Osteoblast (primary cell): ENCODE measurements at places on chromosomes 12 and 14.
A peak's percentile ranks its signal among the peaks of the same experiment; 100 is the strongest.

DNA sequence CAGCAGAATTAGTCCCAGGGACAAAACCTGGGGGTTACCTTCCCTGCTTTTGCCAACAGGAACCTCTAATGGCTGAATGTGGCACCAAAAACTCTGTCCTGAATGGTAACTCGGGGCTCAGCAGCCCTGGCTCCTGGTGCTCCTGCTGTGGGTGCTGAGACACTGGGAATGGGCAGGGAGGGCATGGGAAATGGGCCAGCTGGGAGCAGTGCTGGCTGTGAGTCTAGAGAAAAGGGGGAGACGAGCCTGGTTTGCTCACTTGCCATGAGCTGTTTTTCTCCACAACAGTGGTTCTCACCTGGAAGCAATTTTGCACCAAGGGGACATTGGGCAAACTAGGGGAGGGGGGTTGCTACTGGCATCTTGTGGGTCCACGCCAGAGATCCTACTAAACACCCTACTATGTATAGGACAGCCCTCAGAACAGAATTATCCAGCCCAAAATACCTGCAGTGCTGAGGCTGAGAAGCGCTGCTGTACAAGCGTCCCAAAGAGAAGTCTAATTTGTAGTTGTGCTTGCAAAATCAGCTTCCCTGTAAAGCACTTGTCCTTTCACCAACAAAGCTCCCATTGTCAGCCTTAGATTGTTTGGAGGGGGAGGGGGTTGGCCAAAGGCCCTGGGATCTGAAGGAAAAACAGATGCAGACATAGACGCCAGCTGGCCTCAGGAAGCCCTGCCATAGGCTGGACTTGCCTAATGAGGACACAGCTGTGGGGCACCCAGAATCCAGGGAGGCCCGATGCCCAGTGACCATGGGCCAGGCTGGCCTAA is 3.6 kb downstream of the LRRC74A start:
- DNase-seq, result no peak

- DNase-seq, result no peak
Measured at GRCh38 chr12:15522574-15523187, 200.4 kb downstream of the PTPRO start.

GRCh38 chr12:17640615-17641014 is 449.4 kb downstream of the RERGL start:
- DNase-seq, result no peak

DNA sequence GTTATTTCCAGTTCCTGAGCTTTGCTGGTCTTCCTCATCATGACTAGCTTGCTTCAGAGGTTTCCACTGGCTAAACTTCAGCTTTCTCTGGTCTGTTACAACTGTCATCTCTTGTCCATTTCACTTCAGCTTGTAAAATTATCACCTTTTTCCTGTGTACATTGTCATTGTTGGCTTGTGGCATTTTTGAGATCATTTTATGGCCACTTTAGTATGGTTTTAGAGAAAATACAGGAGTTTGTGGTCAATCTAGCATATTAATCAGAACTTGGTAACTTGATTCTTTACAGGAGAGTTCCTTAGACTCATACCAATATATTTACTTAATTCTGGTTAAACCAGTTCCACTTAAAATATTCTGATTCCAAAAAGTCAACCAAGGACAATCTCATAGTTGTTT is 235.9 kb upstream of the KITLG start:
- DNase-seq, result no peak

DNA sequence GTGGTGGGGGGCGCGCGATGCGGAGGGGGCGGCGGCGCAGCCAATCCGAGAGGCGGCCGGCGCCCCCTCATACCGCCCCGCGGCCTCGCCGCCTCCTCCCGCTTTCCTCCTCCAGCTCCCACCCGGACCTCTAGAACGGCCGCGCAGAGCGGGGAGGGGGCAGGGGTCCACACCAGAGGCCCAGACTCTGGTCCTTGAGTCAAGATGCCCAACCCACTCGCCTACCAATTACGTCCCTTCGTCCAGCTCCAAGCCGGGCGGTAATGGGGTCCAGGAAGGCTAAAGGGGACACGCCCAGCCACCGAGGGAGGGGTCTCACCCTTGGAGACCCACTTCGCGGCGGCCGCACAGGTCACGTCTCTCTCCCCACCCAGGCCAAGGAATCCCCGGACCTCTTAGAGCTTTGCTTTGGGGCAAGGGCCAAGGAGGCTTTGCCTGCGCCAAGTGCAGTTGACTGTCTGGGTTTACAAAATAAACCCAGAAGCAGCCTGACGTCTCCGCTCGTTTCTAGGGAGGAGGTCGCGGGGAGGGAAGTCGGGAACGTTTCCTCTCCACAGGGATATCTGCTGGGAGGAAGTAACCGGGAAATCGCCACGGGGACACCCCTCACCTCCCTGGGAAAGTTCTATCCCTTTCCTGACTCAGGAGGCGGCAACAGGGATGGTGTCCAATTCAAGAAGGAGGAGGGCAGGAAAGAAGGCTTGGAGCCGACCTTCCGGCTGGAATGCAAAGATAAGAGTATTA is 394 bp upstream of the AMIGO2 start:
- peak; percentile 93 for DNase-seq

GRCh38 chr12:58980768-58981167 is 60.5 kb upstream of the LRIG3 start:
- no peak for DNase-seq

DNA sequence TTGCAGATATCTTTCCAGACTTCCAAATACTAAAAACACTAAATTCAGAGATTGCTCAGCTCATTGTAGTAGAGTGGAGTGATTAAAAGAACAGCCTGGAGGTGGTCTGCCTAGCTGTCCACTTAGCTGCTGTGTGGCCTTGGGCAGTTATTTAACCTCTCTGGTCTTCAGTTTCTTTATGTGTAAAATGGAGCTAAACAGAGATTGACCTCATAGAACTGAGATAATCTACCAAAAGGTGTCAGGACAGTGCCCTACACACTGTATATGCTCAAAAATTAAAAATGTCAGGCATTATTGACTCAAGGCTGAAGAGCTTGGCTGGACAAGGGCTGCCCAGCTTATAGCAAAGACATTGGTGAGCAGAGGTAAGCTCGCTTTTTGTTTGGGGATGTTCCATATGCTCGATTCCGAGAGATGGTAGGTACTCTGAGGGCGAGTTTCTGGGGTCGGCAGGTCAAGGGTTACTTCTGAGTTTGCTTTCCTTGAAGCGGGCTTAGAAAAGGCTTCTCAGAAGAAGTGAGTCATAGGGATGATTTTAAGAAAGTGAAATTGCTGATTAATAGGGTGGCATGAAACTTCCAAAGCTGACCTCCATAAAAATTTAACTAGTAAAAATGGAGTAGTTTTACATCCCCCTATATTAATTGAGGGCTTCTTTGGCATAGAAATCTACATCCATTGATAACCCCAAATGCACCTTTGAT is 107.5 kb downstream of the GPATCH2L start:
- no peak for DNase-seq

DNA sequence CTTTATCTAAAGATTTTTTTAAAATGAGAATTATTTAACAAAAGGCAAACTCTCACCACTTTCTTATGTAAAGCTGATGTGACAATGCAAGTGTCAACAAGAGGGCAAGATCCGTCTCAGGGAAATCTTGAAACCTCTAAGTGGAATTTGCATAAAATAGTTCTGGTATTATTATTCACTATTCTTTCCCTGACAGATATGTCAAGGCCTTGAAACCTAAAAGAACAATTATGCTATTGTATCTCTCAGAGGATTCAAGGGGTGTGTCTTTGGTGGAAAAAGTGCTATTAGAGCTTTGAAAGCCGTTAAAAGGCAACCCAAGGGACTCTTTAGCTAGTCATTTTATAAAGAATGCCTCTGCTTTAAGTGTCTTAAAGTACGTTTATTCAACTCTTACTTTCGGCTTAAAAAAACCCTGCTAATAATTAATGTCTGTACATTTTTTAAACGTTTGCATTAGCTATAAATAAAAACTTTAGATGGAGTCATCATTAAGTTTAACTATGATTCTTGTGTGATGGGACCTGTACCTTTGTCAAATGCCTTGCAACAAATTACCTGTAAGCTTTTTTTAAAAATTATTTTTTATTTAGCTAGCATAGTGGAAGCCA is 585.5 kb downstream of the VRK1 start:
- no peak for DNase-seq

DNA sequence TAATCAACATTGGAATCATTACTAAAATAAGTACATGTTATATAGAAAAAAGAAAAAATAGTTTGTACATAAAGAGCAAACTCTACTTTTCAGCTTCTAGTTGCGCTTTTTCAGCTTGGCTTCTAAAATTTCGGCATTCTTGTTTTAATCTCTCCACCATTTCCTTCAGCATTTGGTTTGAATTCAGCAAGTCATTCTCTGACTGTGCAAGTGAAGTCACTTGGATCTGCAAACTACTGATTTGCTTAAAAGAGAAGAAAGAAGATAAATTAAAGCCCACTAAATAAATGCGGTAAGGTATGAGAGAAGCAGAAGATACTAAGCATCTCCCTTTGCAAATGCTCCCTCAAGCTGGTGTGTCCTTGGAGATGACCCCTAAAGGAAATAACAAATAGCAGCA is 126.3 kb downstream of the CEP83 start:
- no peak for DNase-seq

- DNase-seq, result no peak
Measured at GRCh38 chr12:87806310-87806709, 222.9 kb downstream of the C12orf50 start.

DNA sequence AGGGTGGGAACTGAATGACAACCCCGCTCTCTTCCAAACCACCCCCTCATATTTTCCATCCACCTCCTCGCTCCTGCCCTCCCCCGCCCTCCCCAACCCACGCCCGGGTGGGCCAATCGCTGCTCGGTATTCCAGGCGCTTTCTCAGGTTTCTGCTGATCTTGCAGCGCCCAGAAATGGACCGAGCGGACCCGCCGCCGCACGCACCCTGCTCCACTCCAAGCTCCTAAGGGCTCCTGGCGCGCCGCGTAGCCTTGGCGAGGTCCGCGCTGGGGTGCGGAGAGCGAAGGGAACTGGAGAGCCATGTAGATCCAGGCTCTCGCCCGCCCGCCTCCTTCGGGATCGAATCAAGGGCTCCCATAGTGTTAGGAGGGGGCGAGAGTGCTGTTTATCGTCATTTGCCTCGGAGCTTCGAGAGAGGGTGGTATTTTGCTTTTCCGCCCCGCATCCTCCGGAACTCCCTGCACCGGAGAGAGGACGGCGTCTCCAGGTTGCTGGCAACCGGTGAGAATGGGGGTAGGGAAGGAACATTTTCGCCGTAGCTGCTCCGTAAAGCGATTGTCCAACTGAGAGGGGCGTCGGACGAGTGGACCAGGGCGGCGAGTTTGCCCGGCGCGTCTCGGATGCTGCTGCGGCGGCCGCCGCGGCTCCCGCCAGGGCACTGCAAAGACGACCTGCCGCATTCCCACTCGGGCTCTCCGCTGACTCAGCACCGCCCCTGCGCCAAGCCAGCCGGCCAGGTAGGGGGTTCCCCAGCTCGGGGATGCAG is at the start of gene KCNA1:
KCNA1 (plus strand) TSS at position 172 of the 768 bp plus-strand sequence. CDS start 1,474 bp downstream, outside the sequence.
- peak; percentile 67 for DNase-seq

- DNase-seq, result no peak
Measured at GRCh38 chr14:95562892-95563685, 28.2 kb downstream of the GLRX5 start.

- no peak for DNase-seq
Measured at GRCh38 chr12:5567016-5567725, 135.3 kb downstream of the NTF3 start.

DNA sequence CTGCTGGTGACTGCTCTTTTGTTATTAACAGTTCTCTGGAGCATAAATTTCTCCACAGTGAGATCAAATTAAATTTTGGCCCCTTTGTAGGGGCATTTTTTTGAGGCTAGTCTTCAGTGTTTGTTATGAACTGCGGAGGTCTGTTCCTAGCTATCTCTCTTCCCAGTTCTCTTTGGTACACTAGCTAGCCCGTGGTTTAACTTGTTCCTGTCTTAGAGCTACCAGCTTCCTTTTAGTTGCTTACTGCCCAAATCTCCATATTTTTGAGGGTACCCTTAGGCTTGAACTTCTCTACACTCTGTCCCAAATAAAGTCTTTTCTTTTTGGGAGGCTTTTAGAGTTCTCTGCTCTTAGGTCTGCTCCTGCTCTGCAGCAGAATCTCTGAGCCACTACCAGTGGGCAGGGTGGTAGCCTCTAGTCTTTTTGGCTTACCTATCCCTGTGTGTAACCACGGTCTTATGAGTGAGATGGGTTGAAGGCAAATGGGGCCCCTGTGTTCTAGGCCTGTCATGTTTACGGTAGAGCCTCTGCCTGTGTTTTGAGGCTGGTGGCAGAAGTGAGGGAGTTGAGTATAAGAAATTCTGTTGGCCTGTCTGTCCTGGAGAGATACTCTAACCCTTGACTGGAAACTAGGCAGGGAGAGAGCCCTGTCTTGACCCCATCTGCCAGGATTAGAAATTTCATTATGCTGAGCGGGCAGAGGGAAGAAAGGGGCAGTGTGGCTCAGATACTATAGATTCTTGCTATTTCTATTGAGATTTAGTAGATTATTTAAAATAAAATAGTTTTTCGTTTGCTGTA is 21.0 kb downstream of the CNOT2 start:
- DNase-seq, result no peak

- no peak for DNase-seq
Measured at GRCh38 chr14:52700701-52701172, 5.4 kb upstream of the ERO1A start.

- no peak for DNase-seq
Measured at GRCh38 chr12:67161322-67161918, 107.7 kb upstream of the CAND1 start.

DNA sequence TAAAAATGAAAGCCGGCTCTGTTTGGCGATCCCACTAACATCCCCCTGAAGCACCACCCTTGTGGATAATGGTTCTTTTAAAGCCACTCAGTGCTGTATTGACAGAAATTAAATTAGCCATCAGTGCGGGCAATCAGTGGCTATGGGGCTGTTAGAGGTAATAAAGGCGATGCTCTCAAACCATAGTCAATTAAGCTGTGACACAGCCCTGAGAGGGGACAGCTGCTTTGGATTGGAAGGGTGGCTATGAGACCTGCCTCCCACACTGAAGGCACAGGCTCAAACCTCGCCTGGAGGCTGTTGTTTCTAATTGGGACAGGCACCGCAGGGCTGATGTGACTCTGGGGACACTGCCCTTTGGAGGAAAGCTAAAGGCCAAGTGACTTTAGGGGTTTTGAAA is 562.2 kb downstream of the VRK1 start:
- DNase-seq, result no peak

- DNase-seq, result peak; percentile 88
Measured at GRCh38 chr14:68548194-68549076, 244.4 kb downstream of the ZFP36L1 start.
